Stimulated activated CD8-positive, alpha-beta memory T cell treated with anti-CD3 and anti-CD28 coated beads, Interleukin-2, amount 100 ng/mL, for 48 hours (primary cell): ENCODE measurements at places on chromosomes 2 and 18.

DNA sequence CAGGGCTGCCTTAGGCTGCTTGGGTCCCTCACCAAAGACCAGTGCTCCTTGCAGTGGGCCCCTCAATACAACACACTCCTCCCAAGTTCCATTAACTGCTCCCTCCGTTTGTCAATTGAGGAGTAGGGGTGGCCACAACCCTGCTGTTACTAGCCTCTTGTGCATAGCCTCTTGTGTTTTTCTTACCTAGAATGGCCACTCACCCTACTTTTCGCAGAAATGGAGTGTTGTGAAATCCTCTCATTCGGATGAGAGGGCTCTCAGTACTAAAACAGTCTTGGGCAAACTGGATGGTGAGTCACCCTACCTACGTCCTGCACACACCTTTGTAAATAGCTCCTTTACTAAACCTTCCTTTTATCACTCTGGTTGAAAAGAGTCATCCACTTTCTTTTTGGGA is 253.9 kb downstream of the OSR1 start:
- DNase-seq = no peak

GRCh38 chr2:158319269-158319668 is 137.3 kb downstream of the CCDC148 start:
- DNase-seq = no peak

DNA sequence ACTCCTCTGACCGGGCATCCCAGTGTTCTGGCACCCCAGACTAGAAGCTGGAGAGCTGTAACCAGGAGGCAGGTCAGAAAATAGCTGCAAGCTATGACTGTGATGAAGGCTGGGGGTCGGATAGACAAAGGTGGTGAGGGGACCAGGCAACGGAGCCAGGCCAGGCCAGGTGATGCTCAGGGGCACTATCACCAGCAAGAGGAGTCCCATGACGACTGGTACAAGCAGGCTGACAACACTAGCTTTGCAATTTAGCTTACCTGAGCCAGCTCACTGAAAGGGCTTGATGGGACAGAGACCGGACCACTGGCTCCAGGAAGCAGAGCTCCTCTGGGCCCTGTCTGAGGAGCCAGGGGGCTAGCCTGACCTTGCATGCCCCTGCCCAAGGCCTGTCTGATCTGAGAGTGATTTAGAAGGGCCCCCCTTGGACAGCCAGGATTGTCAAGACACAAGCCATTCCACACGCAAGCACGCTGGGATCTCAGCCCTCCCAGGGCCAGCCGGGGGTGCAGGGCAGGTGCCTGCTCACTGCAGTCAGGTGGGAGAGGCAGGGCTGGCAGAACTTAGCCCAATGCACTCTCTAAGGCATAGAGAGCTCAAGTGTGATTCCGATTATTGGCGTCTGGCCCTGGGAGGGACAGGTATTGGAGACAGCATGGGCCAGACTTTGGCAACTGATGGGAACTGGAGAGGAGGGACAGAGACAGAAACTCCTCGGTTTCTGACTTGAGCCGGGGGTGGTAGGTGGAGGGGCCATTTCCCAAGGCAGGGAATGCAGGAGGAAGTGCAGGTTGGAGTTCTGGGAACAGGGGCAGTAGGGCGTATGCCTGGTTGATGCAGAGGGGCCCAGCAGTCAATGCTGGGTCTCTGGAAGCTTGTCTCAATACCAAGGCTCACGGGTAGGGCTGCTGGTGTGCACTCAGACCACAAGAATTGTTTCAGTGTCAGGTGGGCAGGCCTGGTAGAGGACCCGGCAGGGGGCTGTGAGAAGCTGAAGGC is 47.7 kb downstream of the MYO7B start:
- DNase-seq = no peak

DNA sequence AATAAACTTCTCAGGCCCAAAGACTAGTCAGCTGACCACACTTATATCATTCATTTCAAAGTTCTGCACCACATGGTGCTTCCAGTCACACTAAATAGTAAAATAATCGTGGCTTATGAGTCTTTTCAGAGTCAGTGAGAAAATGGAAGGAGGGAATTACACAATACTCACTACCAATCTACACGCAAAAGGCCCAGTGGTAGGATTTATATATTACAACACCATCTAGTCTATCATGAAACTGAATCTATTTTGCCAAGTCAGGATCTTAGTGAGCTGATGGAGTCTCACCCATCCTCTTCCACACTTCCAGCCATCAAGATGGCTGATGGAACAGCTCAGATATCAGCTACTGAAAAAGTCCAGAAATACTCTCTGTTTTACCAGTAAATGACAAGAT is 21.9 kb downstream of the INO80D start:
- no peak for DNase-seq

GRCh38 chr2:213001297-213001910 is 150.0 kb downstream of the IKZF2 start:
- no peak for DNase-seq

DNA sequence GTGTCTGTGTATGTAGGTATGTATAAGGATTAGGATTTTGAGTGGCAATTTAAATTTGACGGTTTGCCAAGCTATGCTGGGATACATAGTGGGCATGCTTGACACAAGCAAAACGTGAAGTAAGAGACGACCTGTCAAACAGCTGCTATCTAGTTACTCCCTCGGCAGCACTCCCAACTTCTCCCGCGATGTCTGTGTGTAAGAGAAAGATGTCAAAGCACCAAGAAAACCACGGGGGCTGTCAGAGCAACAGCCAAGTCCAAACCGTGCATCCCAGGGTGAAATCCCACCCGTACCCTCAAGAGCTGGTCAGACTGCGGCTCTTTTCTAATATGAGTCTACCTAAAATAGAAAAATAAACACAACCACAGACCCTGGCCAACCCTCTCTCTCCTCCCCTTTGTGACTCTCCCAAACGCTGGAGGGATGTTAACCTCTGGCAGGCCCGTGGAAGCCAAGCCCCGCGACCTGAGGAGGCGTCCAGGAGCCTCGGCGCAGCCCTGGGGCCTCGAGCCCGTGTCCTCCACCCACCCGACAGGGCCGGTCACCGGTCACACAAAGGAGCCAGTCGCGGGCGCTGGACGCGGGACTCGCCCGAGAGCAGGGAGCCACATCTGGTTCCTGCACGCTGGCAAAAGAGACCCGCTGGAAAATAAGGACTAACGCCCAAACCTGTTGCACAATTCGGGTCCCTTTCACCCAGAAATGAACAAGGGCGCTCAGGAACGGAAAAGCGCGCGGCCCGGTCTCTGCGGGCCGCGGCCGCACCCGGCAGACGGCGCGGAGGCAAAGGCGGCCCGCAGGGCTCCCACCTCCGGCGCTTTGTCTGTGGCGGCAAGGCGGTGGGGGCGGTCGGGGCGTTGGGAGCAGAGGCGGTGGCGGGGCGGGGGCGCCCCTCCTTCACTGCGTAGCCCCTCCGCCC is 925 bp downstream of the SESTD1 start:
- no peak for DNase-seq

DNA sequence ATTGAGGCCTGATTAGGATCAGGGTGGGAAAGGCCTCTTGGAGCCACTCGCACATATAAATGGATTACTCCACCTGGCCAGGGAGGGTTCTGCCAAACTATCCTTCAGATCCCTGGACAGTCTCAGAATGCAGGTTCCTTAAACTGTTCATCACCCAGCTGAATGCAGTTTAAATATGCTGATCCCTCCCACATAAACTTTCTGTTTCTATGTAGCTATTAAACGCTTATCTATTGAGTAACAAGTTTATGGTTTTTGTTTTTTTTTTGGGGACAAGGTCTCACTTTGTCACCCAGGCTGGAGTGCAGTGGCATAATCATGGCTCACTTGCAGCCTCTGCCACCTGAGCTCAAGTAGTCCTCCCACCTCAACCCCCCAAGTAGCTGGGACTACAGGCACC is 1.9 kb downstream of the CAD start:
- DNase-seq = no peak

GRCh38 chr18:37272226-37272625 is 293.4 kb downstream of the CELF4 start:
- no peak for DNase-seq

DNA sequence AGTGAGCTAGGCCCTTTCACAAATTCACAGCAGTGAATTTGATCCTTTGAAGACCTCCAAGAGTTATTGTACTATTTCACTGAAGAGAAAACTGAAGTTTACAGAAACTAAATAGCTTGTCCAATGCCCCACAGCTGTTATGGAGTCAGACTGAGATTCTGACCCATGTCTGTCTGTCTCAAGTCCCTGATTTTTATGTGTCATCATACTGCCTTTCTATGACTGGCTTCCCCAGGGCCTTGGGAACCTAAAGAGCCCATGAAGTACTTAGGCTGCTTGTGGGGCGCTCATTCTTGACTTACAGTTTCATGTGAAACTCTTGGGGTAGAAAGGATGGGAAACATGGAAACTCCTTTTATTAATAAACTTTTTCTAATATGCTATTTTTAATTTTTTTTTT is 107.7 kb downstream of the ATL2 start:
- no peak for DNase-seq

- no peak for DNase-seq
Observed at GRCh38 chr2:56001947-56002346, 78.4 kb upstream of the EFEMP1 start.

DNA sequence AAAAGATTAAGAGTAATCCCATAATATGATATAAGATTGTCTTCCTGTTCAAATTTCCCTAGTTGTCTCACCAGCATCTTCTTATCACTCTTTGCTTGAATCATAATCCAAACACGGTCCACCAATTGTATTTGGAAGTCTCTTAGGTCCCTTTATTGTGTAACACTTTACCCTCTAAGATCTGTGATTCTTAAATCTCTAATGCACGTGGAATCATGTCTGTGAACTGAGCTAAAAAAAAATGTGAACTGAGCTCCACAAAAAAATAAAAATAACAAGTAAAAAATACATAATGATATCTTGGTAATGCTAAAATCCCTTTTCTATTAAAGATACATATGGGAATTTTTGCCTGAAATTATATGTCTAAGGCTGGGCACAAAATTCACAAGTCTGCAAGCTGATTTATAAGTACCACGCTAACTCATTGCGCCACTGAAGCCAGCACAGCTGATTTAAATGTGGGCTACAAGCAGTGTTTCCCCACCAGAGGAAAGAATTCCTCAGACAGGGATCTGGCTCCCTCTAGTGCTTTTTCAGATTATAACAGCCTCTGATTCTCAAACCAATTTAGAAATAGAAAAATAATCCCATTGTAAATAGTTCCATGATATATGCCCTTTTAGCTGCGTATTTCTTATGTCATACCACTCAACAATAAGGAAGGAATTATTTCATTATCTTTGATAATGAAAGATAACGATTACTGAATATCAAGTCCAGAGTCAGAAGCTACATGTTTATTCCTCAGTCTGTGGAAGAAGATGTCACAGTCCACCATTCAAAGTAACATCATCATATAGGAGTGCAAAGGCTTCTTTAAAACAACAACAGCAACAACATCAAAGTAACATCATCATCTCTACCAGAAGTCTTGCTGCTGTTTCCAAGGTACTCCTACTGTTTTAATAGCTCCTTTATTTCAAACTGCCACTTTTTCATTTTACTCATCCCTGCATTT is 22.9 kb downstream of the RBM43 start:
- DNase-seq = no peak

GRCh38 chr2:114729026-114729425 is 286.6 kb downstream of the DPP10 start:
- no peak for DNase-seq

DNA sequence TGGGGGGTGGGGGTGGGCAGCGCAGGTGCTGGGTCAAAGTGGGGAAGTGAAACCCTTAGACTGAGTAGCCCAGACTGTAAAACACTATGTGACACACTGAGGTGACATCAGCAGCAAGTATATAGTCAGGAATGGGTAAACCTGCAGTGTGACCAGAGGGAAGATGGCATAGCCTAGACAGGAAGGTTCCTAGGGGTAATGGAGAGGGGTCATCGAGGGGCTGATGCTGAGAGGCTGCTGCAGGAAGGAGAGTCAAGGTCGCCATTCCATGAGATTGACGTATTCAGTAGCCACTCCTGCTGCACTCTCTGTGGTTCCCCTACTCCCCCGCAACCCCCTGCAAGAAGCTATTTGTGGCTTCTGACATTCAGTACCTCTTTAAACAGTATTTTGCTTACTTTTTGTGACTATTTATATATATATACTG is 111.7 kb downstream of the CHST9 start:
- DNase-seq = no peak

GRCh38 chr2:64166637-64167420 is 22.6 kb upstream of the PELI1 start:
- DNase-seq = no peak

DNA sequence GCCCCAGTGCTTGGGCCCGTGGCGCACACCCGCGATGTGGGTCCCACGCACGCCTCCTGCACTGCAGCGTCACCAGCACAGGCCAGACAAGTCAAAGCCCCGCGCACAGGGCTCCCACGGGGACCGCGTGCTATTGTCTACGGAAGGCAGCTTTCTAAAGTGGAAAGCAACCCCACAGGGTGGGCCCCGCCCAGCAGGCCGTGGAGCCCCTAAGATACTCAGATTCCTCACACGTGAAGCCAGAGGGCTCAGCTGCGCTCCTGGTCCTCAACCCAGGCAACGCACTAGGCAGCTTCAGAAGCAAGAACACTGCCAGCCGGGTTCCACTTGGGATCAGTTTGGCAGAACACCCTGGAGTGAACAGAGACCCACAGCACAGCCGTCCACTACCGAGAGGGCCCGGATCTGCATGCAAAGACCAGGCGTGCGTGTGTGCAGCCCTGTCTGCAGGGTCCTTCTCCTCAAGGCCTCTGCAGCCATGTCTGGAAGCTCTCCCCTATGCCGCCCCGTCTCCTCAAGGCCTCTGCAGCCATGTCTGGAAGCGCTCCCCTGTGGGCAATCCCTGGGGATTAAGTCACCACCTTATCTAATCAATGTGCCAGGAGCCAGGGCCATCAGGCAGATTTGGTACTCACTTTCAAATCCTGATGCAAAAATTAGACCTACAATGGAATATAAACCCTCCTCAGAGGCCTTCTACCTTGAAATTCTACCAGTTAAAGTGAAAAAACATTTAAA is 231.3 kb downstream of the HDAC4 start:
- DNase-seq = no peak

GRCh38 chr2:224261326-224261725 is 140.6 kb downstream of the FAM124B start:
- no peak for DNase-seq

DNA sequence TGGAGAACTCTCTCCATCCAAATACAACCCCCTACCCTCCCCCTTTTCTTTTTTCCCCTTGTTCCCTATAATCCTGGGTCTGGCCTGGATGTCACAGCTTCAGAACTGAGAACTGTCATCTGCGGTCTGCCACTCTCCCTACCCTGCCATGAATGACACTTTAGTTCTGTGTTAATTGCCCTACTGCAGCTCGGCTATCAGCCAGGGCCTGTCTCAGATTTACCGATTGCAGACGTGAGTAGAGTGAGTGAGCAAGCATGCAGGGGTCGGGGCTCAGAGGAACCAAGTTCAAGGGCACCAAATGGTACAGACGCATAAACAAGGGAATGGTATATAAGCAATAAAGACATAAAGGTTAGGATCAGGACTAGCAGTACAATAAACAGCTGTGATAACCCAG is 967.8 kb downstream of the BCL11A start:
- no peak for DNase-seq

- DNase-seq = no peak
Observed at GRCh38 chr2:241211276-241211675, 22.8 kb downstream of the ANO7 start.

GRCh38 chr2:108444941-108445840 is 3.8 kb upstream of the GCC2 start:
- DNase-seq = no peak
